ENCODE measurements at places on chromosomes 7 and 10. TPM values are rescaled to one million over a fixed set of nuclear protein-coding genes. Genes with fewer than 3 reads are reported as not detected.

OR6V1 gene
- total RNA-seq = not detected

ANKRD30A gene
- total RNA-seq = 1.4 TPM

CRYGN gene
- not detected for total RNA-seq

AGMO gene
- total RNA-seq = 0.68 TPM

SHH gene
- 1.2 TPM for total RNA-seq

GPNMB gene
- 2.0 TPM for total RNA-seq

OIT3 gene
- total RNA-seq = 0.13 TPM

GJD4 gene
- not detected for total RNA-seq

Measured in A549 treated with CpdA at 1 μM for 4 hours (cell line).